Chondrocyte (in vitro differentiated cells): ENCODE measurements at places on chromosomes 5 and 9.

- no peak for DNase-seq
Measured at GRCh38 chr5:57012511-57012910, 60.6 kb upstream of the MIER3 start.

GRCh38 chr5:138448481-138449398 is 9.9 kb downstream of the REEP2 start:
- no peak for DNase-seq

GRCh38 chr9:93090091-93090655 is 5.8 kb upstream of the CARD19 start:
- DNase-seq, result peak; percentile 6

GRCh38 chr9:37669232-37669631 is 18.5 kb downstream of the FRMPD1 start:
- DNase-seq, result no peak

GRCh38 chr9:114722937-114723620 is 41.1 kb upstream of the TEX48 start:
- no peak for DNase-seq

DNA sequence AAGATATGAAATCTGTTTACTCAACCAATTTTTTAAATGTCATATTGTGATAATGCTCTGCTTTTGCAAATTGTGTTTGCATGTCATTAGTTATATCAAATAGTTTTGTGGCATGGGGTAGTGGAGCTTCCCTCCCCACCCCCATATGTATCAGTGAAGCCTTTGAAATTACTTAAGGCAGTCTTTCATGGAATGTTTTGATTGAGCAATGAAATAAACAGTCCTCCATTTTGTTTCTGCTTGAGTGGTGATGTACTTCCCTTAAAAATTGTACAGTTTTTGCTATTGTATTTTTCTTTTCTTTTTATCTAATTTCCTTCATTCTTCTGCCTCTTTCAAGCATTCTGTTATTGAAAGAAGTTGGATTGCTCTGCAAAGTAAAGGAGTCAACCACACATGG is 3.5 kb downstream of the SOWAHA start:
- no peak for DNase-seq
